T-cell (primary cell): ENCODE measurements at places on chromosomes 16 and 17.

GRCh38 chr17:45719335-45720071 is 64.6 kb upstream of the CRHR1 start:
- DNase-seq, result no peak

DNA sequence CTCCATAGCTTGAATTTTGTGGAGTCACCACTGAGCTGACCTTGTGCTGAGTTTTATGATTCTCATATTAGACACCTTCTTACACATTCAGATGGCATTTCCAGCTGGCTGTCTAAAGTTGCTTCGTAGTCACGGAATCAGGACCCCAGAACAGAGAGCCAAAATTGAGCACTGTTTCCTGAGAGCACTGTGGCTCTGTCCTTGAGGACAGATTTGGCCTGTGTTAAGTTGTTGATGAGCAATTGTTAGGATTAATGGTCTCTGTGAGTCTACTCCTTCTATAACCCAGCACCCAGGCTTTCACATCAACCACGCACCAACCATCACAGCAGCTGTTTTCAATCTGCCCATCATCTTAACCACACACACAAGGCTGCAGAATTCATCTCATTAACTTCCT is 277.5 kb upstream of the HSBP1 start:
- no peak for DNase-seq

DNA sequence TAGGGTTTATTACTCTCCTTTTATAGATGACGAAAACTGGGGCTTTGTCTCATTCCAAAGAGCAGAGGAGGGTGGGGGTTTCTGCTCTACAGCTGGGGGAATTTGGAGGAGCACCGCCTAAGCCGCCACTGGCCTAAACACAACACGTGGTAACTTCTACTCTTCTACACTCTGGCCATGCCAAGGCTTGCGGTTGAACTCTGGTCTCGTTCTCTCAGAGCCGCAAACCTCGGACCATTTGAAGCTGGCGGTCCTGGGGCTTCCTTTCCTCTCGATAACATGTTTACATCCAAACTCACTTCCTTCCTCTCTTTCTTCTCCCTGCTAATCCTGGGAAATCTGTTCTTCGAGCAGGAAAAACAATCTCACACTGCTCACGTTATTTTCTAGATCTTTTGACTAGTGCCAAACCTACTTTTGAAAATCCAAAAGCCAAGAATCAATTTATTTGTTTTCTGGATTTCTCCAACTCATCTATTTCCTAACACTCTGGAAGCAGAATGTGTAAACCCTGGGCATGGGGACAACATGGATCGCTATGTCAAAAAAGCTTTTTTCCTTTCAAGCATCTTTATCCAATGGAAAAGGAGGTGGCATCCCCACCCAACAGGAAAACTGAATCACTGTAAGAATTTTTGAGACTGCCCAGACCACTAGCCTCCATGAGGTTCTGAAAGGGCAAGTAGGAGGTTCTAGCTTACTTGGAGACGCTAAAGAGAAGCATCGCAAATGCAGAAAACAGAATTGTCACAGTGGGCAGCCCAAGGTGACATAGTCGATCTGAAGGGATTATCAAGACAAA is 13.6 kb upstream of the EEF2K start:
- peak; percentile 54 for DNase-seq

- DNase-seq, result no peak
Measured at GRCh38 chr16:89903908-89904515, 14.7 kb upstream of the MC1R start.

GRCh38 chr17:82703036-82703745 is 4.7 kb upstream of the RAB40B start:
- no peak for DNase-seq

DNA sequence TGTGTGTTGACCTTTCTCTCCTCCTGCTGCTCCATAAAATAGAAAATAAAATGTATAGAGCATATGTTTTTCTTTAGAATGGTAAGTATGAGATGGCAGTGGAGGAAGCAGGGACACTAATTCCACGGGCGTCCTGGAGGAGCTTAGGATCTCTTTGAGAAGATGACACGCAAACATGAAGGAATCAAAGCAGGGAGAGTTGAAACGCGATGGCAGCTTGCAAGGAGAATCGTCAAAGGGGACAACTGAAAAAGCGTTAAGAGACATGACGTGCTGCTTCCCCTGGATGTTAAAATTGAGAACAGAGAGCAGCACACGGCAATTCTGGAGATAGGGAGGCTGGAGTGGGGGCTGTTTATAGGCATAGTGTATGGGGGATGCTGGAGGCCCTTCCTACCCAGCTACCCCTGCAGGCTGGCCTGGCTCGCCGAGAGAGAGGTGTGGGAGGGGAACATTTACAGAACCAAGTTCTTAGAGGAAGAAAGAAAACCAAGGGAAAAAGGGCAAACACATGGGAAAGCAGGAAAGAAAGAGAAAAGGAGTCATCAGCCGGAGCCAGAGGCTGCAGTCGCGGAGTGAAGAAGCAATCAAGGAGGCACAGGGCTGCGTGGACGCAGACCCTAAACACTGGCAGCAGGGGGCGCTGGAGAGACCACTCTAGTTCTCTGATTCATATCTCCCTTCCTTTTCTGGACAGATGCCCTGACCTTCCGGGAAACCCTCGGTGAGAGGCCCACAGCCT is 55.8 kb downstream of the MYH13 start:
- DNase-seq, result no peak

DNA sequence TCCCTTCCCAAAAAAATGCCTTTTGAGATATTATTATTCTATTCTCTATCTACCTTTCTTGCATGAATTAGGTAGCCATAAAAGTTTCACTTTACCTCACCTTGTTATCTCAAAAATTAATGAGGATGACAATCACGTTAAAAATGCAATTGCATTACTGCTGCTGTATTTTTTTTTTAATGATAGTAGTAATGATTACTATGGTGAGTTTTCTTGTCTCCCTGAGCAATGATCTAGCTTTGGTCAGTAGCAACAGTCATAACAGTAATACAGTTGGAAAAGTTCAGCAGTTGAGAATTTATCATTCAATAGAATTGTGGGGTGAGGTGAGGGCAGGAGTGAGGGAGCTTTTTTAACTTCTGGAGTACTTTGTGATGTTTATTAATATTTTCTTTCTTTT is at the start of gene EFCAB5:
EFCAB5 (plus strand) TSS at position 301 of the 400 bp plus-strand sequence. CDS start 163 bp downstream, outside the sequence.
- DNase-seq, result no peak

- DNase-seq, result no peak
Measured at GRCh38 chr17:42321555-42321954, 33.3 kb downstream of the STAT5A start.

DNA sequence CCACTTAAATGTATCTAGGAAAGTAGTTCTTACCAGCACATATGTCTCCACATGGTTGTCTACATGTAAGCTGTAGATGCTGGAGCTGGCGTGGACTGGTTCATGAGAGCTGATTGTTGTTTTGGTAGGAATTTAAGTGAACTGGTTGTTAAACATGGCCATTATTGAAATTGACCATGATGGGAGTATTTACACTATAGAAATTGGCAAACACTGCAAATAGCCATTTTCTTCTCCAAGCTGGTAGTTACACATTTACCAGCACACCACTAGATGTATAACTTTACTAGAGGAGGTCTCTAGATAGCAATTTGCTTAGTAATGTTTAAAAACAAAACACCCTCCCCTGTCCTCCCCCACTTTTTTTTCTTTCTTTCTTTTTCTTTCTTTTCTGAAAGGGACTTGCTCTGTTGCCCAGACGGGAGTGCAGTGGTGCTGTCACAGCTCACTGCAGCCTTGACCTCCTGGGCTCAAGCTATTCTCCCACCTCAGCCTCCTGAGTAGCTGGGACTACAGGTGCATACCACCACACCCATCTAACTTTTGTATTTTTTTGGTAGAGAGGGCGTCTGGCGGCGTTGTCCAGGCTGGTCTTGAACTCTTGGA is 24.2 kb downstream of the IGSF6 start:
- DNase-seq, result no peak

DNA sequence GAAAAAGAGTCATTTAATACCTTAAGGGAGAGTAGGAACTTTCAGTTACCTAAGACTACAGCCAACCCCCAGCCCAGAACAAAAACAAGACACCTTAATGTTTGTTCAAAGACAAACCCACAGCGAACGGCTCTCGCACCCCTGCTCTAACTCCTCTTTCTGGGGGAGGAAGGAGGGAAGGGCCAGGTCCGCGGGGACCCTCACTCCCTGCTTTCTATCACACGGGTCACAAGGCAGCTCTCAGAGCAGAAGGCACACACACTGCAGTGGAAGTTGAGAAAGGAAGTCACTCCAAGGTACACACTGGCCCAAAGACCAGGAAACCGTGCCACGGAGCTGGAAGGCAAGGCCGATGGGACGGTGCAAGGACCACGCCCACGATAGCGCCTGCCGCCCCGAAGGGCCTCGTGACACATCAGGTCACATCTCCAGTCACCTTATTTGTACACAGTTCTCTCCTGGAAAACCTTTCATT is 10.0 kb downstream of the LITAFD start:
- no peak for DNase-seq
